NCI-H2081 treated with DMSO at 0.1 percent for 48 hours (cell line): ENCODE measurements at places on chromosomes 1 and 21.

DNA sequence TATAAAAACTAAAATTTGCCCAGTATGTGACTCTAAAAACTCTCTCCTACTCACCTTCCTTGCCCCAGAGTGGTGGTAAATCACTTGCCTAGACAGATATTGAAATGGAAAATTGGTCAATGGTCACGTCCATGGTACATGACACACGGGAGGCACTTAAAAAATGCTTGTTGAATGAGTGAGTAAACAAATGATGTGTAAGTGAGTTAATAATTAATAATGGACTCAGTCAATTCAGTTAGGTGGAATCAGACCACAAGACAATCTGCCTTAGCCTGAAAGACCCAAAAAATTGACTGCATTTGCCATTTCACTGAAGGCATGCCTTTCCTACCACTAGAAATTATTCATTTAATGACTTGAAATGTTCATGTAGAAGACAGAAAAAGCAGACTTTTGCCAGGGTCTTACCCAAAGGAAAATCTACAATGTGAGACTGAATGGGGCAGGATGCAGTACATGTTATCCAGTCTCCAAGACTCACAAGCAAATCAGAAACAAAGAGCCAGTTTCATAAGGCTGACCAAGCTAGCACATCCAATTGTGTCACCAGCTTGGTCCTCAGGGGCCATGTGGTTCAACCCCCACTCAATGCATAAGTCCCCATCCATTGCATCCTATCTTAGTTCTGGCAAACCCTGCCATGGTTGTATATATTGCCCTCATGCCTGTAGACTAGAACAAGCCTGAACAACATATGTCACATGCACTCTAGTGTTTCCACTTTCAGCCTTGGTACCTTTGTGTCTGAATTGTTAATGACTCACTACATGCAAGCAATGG lies 73.6 kb downstream of the TBX15 start:
- no peak for DNase-seq

DNA sequence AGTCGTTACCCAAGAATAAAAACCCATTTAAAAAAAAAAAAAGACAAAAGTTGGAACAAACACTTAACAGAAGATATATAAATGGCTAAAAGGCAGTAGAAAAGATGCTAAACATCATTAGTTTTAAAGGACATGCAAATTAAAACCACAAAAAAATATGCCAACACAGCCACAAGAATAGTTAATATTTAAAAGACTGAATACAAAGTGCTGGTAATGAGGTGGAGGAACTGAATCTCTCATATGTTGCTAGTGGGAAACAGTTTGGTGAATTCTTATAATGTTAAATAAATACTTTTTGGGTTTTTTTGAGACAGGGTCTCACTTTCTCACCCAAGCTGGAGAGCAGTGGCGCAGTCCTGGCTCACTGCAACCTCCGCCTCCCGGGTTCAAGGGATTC lies 10.0 kb downstream of the LRRC40 start:
- DNase-seq = no peak

GRCh38 chr1:6329851-6330250 lies 63.7 kb downstream of the ACOT7 start:
- DNase-seq = no peak

DNA sequence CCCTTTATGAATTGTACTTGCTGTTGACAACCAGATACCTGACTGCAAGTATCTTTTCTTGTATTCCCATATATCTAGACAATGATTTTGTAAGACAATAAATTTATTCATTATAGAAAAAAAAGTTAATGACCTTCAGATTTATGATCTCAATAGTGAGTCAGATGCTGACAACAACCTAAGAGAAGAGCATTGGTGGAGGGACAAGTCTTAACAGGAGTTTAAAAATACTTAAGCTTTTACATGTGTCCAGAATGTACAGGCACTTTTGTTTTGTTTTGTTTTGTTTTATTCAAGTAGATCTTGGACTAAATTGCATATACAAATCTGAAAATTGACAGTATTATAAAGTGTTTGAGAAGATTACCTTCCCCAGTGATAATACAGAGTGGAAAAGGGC lies 1544.6 kb upstream of the B3GALT2 start:
- no peak for DNase-seq

DNA sequence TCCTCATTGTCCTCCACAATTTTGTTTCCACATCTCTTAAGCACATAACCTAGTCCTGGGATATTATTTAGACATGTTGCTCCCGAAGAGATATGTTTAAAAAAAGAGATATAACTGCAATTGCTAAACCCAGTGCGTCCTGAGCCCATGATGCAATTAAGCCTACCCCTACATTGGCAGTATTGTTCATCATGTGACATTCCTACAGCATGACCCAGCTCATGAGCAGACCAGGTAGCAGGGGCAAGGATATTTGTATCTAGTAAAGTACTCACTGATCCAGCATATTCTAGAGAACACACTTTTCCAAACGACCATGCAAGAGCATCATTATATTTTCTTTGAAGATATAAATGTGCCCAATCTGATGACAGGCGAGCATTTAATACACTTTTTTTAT lies 1.2 kb downstream of the ADAM30 start:
- no peak for DNase-seq

DNA sequence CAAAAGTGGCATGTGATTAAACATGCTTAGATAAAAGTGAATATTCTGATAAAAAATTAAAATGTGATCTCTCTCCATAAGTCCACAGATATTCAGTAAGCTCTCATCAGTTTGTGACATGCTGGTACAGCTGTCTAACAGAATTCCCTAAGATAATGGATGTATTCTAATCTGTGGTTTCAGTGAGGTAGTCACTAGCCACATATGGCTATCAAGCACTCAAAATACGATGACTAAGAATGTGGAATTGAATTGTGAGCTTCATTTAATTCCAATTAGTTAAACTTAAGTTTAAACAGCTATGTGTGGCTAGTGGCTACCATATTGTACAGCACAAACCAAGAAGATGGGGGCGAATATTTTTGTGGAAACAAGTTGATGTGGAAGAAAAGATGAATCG lies 4.1 kb upstream of the REG4 start:
- DNase-seq = no peak

- no peak for DNase-seq
Measured at GRCh38 chr1:24236789-24237371, 49.8 kb upstream of the IFNLR1 start.

DNA sequence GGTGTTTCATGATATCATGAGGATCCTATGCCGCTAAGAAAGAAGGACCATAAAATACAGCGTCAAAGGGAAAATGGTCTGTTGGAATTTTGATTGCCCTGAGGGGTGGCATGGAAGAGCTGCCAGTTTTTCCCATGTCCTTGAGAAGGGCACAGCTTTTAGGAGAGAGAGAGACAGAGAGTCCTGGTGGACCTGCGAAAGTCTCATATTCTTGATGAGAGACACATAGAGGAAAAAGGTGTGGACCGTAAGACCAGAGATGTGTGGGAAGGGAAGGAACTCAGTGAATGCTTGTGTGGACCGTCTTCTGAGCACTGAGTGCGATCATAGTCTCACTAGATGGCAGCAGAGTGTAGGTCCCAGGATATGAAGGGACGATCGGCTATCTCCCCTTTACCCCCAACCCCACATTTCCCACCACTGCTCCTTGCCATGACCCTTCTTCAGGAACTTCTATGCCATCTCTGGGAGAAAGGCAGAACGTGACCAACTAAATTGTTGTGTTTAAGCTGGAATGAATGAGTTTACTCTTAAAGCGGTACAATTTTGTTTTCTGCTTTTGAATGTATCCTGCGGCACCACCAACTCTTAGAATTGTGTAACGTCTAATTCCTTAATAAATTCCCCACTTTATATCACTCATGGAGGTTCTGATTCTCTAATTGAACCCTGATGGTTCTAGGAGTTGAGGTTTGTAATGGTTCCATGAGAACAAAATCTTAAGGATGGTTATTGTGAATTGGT lies 117.7 kb downstream of the CTH start:
- no peak for DNase-seq

DNA sequence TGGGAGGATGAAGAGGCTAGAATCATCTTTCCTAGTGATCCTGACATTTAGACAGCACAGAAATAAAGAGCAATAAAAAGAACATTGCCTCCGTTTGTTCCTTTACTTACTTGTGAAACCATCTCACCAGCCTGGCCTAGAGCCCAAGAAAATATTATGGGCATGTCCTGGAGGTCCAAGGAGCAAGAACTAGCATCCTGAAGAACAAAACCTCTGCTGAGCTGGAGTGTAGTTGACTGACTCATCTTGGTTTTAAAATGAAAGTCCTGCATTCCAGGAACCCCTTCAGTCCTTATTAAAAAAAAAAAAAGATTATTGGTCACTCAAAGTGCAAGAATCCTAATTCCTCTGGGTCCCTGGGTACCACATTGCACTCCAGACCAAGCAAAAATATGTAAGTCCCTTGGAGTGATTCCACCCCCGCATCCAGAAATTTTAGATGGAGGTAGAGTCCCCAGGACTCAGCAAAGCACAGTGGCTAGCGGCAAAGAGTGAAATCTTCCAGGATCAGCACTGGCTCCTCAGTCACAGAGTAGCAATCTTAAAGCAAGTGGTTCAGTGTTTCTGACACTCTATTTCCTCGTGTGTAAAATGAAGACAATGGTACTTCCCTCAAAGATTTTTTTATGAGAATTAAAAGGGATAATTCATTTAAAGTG lies 7.0 kb downstream of the SMCP start:
- DNase-seq = no peak

DNA sequence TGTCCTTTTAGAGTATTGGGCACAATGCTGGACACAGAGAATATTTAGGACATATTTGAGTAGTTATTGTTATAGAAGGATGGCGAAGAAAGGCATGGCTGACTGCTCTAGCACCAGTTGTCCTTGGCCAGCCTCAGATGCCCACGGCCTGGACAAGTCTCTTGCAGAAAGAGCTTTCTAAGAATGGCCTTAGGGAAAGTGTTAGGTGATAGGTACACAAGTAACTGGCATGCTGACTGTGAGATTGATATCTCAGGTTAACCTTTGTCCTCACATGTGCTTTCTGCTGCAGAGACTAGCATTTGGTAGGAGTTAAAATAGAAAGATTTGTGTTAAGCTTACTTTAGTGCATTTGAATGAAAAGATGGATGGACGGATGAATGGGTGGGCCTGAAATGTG lies 10.1 kb downstream of the SFT2D2 start:
- DNase-seq = no peak

DNA sequence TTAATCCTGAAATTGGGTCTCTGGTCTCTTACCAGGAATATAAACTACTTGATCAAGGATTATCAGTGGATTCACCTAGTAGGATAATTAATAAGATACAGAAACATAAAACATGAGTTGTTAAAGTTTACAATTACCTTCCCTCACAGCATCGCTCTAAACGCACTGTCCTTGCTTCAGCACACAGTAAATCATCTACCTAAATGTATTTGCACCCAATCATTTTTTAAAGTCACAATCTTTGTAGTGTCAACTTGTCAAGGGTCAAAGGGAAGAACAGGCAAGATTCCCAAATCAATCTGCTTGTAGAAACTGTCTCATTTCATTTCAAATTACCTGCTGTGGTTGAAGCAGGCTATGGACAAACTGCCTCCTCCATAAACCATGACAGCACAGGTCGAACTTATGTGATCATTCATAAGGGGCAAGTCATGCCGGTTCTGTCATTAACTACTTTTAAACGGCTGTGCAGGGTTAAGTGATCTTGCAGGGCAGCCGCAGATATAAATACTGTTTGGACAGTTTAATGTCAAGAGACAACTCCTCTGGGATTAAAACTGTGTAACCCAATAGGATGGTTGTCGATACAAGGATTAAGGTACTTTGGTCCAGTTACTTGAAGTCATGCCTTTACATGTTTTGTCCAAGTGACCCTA lies 93.6 kb downstream of the ZNF281 start:
- no peak for DNase-seq

GRCh38 chr1:185152187-185152767 lies 4.5 kb downstream of the TRMT1L start:
- DNase-seq = no peak

GRCh38 chr1:35883635-35884101 lies 659 bp downstream of the AGO1 start:
- no peak for DNase-seq

DNA sequence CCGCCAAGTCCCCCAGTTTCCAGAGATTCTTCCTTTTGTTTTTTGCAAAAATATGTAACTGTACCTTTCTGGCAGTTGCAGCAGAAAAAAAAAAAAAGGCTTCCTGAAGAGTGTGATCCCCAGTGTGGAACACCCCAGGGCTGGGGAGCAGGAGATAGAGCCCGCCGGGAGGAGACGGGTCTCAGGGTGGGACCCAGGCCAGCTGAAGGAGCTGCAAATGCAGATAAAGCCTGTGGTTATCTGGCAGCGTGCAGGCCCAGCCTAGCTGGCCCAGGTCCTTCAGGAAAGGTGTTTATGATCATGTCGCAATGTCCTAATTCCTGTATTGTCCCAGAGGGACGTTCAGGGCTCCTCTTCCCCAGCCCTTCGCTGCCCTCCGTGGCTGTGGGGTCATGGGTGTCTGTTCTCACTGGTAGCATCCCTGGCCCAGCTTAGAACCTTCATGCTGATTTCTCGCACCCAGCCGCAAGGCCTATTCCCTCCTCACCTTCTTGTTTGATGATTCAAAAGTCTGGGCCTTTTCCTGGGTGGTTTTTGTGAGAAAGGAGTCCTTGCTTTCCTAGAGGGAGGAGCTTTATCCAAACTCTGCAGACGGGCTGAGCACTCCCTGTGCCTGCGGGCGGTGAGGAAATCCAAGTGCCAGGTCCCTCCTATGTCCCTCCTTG lies 26.2 kb downstream of the RNF187 start:
- no peak for DNase-seq

- DNase-seq = no peak
Measured at GRCh38 chr1:67004176-67004575, 49.8 kb downstream of the SLC35D1 start.

- DNase-seq = no peak
Measured at GRCh38 chr1:151002051-151002450, 4.7 kb downstream of the MINDY1 start.

- DNase-seq = peak; percentile 92
Measured at GRCh38 chr1:193309936-193310475, 123.6 kb upstream of the B3GALT2 start.

- DNase-seq = no peak
Measured at GRCh38 chr1:72557446-72558049, 275.2 kb upstream of the NEGR1 start.

DNA sequence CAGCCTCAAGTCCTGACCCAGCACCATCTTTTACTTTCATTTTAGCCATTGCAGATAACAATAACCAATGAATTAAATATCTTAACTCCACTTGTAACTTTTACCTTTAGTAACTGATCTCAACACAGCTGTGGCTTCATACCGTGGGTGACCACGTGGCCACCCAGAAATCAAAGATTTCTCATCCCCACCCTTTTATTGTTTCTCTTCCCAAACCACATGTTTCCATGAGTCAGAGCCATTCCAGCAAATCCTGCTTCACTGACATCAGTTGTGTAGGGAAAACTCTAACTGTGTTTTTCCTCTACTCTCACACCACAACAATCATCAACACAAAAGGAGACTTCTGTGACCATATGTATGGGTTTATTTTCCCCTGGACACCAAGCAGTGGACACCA lies 25.1 kb upstream of the BRDT start:
- DNase-seq = no peak

- no peak for DNase-seq
Measured at GRCh38 chr1:115714572-115715141, 53.9 kb downstream of the CASQ2 start.

GRCh38 chr1:176073524-176074157 lies 133.4 kb downstream of the COP1 start:
- DNase-seq = peak; percentile 14
